ENCODE measurements at places on chromosomes 3 and 15. TPM values are rescaled to one million over a fixed set of nuclear protein-coding genes. Genes with fewer than 3 reads are reported as not detected.

The CSPG5 gene
- total RNA-seq = not detected

The CACNA2D2 gene
- total RNA-seq = 0.09 TPM

The IQCH gene
- total RNA-seq = 7.3 TPM

The CCDC33 gene
- total RNA-seq = 0.28 TPM

The SNTN gene
- total RNA-seq = not detected

The ZMAT3 gene
- total RNA-seq = 19.2 TPM

The LDHAL6B gene
- total RNA-seq = not detected

The TFRC gene
- 60.1 TPM for total RNA-seq

The CCDC13 gene
- not detected for total RNA-seq

The AADACL2 gene
- total RNA-seq = not detected

The CCDC14 gene
- 16.8 TPM for total RNA-seq

DNA sequence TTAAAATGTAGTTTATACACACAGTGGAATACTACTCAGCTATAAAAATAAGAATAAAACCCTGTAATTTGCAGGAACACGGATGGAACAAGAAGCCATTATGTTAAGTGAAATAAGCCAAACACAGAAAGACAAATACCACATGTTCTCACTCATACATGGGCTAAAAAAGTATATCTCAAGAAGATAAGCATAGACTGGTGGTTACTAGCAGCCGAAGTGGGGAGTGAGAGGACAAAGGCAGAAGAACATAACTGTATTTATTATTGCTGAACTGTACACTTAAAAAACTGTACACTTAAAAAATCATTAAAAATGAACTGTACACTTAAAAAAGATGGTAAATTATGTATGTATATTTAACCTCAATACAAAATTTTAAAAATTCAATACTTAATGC is 11.0 kb downstream of the UBE3A start:
- no peak for DNase-seq

GRCh38 chr3:85939074-85939482 is 980.3 kb downstream of the CADM2 start:
- DNase-seq = no peak

GRCh38 chr3:122977746-122978466 is 49.7 kb downstream of the SEMA5B start:
- no peak for DNase-seq

- no peak for DNase-seq
Observed at GRCh38 chr15:41341519-41341918, 8.8 kb downstream of the NUSAP1 start.

DNA sequence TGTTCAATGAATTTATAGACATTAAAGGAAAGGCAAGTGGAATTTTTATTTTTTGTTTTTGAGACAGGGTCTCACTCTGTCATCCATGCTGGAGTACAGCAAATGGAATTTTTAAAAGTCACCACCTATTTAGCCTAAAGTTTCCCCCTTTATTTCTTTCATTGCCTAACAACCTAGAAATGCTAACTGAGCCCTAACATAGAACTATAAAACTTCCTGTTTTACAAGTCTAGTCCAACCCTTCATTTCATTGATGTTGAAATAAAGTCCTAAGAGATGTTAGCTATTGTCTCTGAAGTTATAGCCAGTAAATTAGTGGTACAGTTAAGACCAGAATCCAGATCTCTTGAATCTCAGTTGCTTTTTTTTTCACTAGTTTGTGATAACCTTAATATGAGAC is 39.0 kb downstream of the MAPK6 start:
- DNase-seq = no peak

- DNase-seq = no peak
Observed at GRCh38 chr3:67384760-67385397, 269.5 kb downstream of the SUCLG2 start.

DNA sequence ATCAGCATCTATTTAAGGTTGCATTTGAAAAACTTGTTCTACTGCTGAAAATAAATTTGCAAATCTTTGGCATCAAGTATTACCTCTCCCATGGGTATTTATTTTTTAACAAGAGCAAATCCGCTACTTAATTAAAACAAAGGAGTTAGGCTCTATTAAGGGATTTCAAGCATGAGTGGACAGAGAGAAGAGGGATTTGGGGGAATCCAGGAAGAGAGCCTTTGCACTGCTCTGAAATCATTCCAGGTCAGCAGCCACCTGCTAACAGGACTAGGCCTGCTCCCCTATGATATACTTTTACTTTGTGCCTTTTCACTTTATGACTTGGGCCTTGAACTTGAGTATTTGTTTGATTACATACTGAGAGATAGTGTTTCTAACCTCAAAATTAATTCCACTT is 57.1 kb downstream of the IQCH start:
- no peak for DNase-seq

DNA sequence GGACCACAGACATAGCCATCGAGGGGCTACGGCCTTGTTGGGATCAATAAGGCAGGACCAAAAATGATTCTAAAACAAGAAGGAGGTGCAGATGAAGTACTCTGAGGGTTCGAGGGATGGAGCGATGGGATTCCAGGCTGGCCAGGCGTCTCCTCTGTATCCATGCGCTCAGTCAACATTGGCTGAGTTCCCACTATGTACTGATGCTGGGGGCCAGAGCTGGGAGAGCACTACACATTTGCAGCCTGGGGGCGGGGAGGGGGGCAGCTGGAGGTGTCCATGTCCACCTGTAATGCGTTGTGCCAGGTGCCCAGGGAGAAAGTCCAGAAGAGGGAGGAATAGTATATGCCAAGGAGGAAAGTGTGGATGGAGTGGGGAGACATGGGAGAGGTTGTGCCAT is 81.5 kb downstream of the AAGAB start:
- no peak for DNase-seq

GRCh38 chr3:171935261-171936123 is 92.3 kb downstream of the TMEM212 start:
- no peak for DNase-seq

GRCh38 chr3:138195481-138195880 is 8.4 kb downstream of the ARMC8 start:
- DNase-seq = no peak

- DNase-seq = no peak
Observed at GRCh38 chr15:51163843-51164242, 69.1 kb upstream of the TNFAIP8L3 start.

DNA sequence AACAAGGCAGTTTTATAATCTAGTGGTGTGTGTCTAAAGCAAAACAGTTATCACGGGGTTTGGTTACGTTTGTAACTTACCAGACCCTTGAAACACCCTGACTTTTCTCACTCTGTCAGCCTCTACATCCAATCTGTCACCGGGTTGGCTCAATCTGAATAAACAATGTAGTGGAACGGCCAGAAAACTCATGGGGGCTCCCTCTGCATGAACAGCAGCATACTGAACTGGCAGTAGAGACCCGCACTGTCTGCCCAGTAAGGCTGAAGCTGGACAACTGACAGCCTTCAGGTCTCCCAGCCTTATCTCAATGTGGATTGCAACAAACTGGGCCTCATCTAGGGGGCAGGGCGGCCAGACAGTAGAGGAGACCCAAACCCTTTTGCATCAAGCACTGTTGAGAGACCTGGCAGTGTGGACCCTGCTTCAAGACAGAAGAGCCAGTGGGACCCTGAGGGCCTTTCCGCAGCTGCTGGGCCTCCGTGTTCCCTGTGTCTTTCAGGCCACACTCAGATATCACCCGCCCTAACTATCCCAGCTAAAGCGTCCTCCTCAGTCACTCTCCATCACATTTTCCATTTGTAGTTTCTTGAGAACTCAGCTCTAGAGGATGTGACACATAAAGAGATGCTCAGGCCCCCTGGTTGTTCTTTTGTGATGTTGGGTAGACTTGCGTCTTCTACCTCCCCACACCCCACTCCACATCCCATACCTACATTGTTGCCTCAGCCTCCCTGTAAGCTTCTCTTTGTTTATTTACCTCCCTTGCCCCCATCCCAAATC is 181.2 kb upstream of the NR2E3 start:
- DNase-seq = no peak

DNA sequence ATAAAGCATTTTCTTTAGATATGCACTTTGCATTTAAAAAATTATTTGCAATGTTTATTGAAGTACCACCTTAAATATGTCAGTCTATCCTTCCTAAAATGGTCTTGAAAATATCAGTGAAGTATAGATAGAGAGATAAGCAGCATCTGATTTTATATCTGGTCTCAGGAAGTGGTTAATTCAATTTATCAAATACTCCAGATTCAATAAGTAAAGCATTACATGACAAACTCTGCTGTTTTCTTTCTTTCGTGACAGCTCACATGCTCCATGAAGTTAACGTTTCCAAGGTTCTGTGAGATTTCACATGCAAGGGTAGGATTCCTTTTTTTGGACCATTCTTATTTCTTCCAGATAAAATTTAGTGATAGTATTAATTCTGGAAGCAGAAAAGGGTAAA is 775.4 kb upstream of the ROBO1 start:
- DNase-seq = no peak

DNA sequence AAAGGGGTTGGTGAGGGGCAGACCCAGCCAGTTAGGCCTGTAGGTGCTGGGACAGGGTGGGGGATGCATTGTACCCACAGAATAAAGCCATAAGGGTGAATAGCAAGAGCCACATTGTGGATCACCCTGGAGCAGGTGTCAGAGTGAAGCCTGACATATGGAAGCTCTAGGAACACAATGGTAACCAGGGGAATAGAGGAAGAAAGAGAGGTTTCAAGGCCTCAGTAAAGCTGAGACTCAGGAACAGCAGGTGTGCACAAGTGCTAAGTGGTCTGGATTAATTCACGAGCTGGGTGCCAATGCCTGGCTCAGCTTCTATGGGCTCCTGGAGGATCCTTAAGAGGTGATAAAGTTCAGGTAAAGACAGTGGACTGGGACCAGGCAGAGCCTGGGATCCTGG is 323.7 kb upstream of the CTNNB1 start:
- no peak for DNase-seq

DNA sequence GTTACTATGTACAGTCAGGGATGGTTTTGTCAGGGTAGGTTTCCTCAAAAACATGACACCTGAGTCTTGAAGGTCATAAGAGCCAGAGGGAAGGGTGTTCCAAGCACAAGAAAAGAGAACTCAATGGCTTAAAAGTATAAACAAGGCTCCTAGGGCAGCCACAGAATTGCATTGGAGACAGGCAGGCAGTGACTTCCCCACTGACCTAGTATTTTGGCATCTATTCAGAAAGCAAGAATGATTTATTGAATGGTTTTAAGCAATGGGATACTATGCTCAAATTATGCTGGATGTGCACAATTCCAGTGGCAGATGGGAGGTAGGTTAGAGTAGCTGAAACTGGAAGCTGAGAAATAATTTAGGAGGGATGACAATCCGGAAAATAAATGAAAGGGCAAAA is 54.0 kb downstream of the TSC22D2 start:
- no peak for DNase-seq

GRCh38 chr3:62875558-62876002 is 364 bp upstream of the CADPS start:
- DNase-seq = no peak

DNA sequence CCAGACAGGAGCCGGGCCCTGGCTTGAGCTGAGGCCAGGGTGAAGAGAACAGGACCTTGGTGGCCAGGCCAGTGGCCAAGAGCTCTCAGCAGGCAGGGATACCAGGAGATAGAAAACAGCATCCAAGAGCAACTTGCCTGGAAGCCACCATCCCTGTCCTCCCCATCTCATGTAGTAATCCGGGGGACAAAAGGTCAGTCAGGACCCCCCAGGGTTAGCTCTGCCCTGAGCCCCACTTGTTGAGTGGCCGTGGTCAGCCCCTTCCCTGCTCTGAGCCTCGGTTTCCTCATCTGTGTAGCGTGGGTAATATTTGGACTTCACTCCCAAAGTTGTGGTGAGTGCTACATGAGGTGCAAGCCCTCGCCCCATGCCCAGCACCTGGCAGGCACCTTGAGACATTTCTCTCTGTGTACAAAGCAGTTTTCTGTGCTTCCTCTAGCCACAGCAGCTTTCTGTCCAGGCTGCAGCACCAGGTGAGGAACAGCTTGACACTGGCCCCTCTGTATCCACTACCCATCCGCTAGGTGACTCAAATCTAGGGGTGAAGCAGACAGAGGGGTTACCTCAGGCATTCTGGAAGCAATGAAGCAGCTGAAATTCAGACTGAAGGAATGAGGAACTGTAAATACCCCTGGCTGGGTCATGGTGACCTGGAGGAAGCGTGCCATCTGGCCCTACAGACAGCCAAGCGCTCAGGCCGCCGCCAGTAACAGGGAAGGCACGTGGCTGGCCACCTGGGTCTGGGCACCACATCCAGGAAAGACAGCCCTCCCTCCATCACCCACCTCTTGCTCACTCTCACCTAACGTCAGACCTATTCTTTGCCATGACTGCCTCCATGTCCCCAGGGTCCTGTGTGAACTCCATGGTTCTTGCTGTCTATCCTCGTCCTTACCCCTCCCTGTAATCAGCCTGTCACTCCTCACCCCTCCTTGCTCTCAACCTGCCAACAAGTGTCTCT is 6.7 kb downstream of the CISH start:
- no peak for DNase-seq

- DNase-seq = no peak
Observed at GRCh38 chr3:66778777-66779176, 219.3 kb upstream of the KBTBD8 start.

All from adrenal gland (tissue), 19 donors.